Kidney glomerular epithelial cell (primary cell): ENCODE measurements at places on chromosomes 1 and 21.

DNA sequence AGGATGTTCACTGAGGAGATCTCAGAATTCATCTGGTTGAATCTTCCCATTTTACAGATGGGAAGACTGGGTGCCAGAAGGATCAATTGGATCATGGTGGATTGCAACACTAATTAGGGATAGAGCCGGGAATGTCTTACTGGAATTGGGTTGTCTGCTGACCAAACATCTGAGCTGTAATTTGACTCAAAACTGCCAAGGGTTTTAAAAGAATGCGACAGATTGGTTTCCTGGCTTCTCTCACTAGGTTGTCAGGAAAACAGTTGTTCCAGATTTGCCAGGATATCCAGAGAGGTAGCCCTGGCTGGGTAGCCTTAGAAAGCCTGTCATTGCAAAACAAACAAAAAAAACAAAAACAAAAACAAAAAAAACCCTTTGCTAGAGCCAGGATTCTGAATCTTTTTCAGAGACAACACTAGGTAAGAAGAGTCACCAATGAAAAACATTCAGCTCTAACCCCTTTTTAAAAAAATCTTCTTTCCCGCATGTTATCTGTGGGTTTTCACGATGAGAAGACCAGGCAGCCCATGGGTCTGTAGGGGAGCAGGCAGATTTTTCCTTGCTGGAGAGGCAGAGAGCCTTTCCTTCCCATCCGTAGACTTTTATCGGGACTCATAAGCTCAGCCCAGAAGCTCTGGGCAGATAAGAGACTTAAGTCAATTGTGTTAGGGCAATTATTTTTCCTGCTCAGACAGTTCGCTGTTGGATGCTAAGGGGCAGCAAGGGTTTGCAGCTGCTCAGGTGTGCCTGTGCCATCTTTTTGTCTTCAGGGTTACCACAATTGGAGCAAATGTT is 418.9 kb downstream of the PRDM2 start:
- DNase-seq = no peak

GRCh38 chr1:34924759-34925555 is 4.5 kb downstream of the DLGAP3 start:
- peak; percentile 44 for DNase-seq

- DNase-seq = no peak
These were observed 96.0 kb downstream of the ST6GALNAC3 start for GRCh38 chr1:76170513-76170912.

GRCh38 chr1:221069986-221070385 is 190.7 kb downstream of the HLX start:
- no peak for DNase-seq

- no peak for DNase-seq
These were observed 14.8 kb upstream of the SLC27A3 start for GRCh38 chr1:153760440-153760839.
